Anterior cingulate cortex (tissue), 58 donors: ENCODE measurements at places on chromosomes 6 and 20.

- no peak for DNase-seq
These were observed 9.5 kb upstream of the ADGRG6 start for GRCh38 chr6:142292166-142292924.

DNA sequence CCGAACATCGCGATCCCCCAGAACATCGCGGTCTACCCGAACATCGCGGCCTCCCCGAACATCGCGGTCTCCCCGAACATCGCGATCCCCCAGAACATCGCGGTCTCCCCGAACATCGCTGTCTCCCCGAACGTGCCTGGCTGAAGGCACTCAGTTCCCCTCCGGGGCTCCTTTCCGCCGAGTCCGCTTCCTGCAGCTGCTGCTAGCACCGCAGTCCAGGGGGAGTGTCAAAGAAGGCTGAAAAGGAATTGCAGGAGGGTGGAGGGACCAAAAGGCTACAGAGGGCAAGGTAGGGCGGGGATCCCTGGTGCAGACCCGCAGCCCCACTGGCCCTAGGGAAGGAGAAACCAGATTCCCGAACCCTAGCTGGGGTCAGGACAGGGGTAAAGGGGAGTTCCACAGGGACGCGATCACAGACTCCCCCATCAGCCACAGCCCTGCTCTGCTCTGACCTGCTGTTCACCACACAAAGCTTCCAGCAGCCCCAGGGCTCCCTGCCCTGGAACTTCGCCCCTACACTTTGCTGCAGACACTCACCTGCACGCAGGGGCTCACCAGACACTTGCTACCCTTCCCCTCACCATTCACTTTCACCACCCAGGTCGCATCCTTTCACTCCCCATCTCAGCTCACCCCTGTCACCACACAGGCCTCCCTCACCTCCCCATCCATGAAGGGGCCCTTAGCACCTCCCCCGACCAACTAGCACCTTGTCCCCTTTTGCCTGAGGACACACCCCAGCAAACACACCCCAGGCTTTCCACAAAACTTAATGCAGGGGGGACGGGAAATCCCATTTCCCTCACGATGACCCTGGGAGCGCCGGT is 1.7 kb downstream of the ULBP1 start:
- DNase-seq, result no peak

DNA sequence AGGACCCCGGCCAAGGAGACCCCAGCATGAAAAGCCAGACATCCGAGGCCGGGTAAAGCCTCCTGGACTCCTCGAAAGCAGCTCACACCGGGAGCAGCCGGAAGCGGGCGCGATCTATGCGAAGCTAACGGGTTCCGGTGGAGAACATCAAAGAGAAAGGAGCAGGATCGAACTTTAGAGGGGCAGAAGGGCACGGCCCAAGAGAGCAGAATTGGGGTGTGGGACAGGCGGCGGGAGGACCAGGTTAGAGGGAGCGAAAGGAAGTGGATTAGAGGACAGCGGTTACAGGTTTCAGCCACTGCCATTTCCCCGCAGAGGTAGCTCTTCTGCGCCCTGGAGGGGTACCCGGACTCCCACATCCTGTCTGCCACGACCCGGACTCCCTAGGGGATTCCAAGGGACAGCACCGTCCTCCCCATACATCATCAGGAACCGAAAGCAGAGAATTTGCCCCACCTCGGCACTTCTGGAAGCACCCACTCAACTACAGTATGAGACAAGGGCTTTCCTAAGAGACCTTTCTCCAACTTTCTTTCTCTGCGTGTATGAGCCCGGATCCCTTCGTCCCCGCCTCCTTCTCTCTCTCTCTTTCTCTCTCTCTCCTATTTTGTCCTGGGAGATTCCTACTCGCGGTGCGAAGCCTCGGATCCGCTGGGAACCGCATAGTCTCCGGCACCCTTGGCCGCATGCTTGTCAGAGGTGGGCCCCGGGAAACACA is 507 bp upstream of the VGLL2 start:
- DNase-seq, result no peak

GRCh38 chr6:138439546-138439945 is 35.5 kb downstream of the HEBP2 start:
- no peak for DNase-seq

- DNase-seq, result no peak
These were observed 85.8 kb upstream of the ESR1 start for GRCh38 chr6:151721671-151722070.

DNA sequence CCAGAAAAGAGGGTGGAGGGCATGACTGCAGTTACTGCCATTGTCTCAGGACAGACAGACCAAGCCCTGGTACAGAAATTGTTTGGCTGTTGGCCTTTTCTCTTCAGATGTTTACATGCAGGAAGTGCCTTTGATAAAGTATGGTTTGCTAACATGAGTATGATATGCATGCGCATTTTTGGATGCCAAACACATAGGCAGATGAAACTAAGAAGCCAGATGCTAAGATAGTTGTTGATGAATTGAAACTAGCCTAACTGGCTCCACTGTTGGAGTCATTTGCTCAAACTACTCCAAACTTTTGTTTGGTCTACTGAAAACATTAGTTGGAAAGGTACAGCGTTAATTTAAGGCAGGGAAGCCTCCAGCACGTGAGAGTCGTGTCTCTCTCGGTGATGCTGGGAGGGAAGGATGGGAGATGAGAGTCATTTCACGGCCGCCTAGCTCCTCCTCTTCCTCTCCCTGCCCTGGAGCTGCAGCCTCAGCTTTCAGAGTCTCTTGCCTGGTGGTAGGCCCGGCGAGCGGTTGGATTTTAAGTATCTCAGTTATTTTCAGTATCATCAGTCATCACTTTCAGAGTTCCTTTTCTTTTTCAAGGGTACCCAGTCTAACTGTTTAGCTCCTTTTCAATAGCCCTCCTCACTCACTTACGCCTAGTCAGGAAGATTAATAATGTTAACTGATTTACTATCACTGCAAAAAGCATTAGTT is 29.7 kb downstream of the RREB1 start:
- no peak for DNase-seq

DNA sequence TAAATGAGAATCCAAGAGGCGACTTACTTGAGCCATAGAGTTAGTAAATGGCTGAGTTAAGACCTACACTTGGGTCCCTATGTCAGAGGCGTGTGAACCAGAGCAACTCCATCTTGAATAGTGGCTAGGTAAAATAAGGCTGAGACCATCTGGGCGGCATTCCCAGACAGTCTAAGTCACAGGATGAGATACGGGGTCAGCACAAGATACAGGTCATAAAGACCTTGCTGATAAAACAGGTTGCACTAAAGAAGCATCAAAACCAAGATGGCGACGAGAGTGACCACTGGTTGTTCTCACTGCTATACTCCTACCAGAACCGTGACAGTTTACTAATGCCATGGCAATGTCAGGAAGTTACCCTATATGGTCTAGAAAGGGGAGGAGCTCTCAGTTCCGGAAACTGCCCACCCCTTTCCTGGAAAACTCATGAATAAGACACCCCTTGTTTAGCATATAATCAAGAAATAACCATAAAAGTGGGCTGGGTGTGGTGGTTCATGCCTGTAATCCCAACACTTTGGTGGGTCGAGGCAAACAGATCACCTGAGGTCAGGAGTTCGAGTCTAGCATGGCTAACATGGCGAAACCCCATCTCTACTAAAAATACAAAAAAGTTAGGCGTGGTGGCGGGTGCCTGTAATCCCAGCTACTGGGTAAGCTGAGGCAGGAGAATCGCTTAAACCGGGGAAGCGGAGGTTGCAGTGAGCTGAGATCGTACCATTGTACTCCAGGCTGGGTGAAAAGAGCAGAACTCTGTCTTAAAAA is 43.9 kb upstream of the EEF1A1 start:
- DNase-seq, result no peak
